Ascending aorta (tissue), 2 donors: ENCODE measurements at places on chromosomes 2 and 18.

GRCh38 chr18:62634458-62634857, 80.9 kb upstream of the PHLPP1 start:
- H3K27ac ChIP-seq = no peak overlapping the region
- no peaks in the 10 kb centered on the region for H3K27me3 ChIP-seq
- H3K36me3 ChIP-seq = no peaks in the 10 kb centered on the region

DNA sequence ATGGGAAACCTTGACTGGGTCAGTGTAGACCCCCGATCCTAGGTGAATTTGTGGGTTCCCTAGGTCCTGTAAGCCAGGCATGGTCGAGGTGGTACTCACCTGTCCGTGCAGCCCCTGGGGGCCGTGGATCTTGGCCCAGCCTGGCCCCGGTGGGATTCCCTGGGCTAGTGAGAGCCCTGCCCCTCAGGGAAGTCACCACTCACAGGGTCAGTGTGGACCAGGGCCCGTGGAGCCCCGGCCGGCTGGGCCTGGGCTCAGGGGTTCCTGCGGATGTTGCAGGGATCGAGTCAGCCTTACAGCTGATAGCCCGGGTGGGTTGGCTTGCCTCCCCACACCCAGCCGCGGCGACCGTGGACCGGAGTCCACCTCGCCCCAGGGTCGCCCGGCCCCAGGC, 528 bp downstream of the ATG9A start:
- no peak for DNase-seq
- H3K4me1 ChIP-seq = peaks cover 4% of the 10 kb centered on the region
- H3K4me3 ChIP-seq = peak overlapping the region; percentile 96
- H3K27me3 ChIP-seq = no peaks in the 10 kb centered on the region
- H3K27ac ChIP-seq = peak overlapping the region; percentile 93

- no peaks in the 10 kb centered on the region for H3K27me3 ChIP-seq
- DNase-seq = no peak
- H3K36me3 ChIP-seq = no peaks in the 10 kb centered on the region
- no peak overlapping the region for H3K4me3 ChIP-seq
These were observed 21.0 kb downstream of the HJURP start for GRCh38 chr2:233833345-233833744.

DNA sequence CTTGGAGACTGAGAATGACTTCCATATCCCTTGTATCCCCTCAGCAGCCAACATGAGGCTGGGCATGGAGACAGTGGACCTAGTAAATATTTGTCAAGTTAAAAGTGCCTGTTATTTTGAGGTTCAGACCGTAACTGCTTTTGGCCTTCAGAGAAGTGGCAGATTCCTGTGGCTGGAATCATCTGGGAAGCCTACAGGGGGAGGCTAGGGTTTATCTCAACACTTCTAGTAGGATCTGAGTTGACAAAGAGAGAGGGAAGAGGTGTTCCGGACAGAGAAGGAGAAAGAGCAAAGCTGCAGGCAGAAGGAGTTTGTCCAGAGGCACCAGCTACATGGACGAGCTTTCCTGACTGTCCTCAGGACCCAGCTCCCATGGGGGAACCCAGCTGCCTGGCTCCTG, 27.0 kb downstream of the SLC14A2 start:
- peak overlapping the region; percentile 94 for H3K27ac ChIP-seq
- no peak overlapping the region for H3K4me3 ChIP-seq
- DNase-seq = no peak
- no peaks in the 10 kb centered on the region for H3K36me3 ChIP-seq
- no peaks in the 10 kb centered on the region for H3K27me3 ChIP-seq

DNA sequence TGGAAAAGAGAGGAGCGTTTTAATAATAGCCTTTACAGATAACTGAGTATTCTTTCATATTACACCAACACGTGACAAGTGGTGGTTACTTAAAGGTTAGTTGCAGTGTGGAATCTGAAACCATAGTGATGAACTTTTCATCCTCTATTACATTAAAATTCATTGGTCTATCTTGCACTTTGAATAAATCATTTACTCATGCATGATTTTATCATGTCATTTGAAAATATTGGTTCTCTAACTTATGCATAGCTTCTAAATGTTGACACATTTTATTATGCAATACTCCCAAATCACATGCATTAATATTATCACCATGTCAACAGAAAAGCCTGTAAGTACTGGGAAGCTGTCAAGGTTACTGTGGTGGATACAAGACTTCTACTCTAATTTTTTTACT, 1432.2 kb downstream of the LRP1B start:
- H3K27me3 ChIP-seq = no peaks in the 10 kb centered on the region
- no peak for DNase-seq
- no peak overlapping the region for H3K27ac ChIP-seq
- H3K36me3 ChIP-seq = no peaks in the 10 kb centered on the region

GRCh38 chr2:127516041-127516762, 10.1 kb downstream of the IWS1 start:
- no peak overlapping the region for H3K4me3 ChIP-seq
- peak; percentile 48 for DNase-seq
- peaks cover 14% of the 10 kb centered on the region for H3K36me3 ChIP-seq

DNA sequence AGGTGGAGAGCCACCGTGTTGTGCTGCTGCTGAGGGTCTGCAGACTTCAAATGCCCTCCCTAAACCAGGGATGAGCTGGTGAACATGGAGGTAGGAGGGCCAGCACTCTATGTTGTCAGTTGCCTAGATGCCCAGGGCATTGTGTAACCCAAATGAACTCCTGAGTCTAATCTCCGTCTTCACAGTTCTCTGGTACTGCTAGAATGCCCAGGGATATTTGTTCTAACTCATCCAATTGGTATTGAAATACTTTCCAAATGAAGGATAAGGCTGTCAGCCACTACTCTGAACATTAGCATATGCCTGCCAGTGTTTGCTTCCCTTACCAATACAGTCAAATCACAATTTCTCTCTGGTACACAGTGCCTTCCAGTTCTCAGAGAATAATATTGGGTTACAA, 492.6 kb downstream of the SLC4A3 start:
- no peaks in the 10 kb centered on the region for H3K4me1 ChIP-seq
- H3K27ac ChIP-seq = no peak overlapping the region
- DNase-seq = no peak
- H3K4me3 ChIP-seq = no peak overlapping the region

- no peaks in the 10 kb centered on the region for H3K4me1 ChIP-seq
- H3K4me3 ChIP-seq = no peak overlapping the region
- H3K36me3 ChIP-seq = no peaks in the 10 kb centered on the region
- no peak overlapping the region for H3K27ac ChIP-seq
- DNase-seq = no peak
- H3K27me3 ChIP-seq = no peaks in the 10 kb centered on the region
These were observed 50.4 kb upstream of the EPAS1 start for GRCh38 chr2:46246790-46247189.

- no peaks in the 10 kb centered on the region for H3K27me3 ChIP-seq
- no peak for DNase-seq
- H3K27ac ChIP-seq = no peak overlapping the region
- no peak overlapping the region for H3K4me3 ChIP-seq
These were observed 7.2 kb downstream of the RAB11FIP5 start for GRCh38 chr2:73105511-73105971.

GRCh38 chr2:238285653-238286082, 2.7 kb downstream of the PER2 start:
- peak; percentile 95 for DNase-seq
- no peaks in the 10 kb centered on the region for H3K36me3 ChIP-seq
- H3K4me3 ChIP-seq = no peak overlapping the region
- no peaks in the 10 kb centered on the region for H3K27me3 ChIP-seq
- peaks cover 18% of the 10 kb centered on the region for H3K4me1 ChIP-seq

GRCh38 chr2:128514555-128514955, 195.9 kb upstream of the HS6ST1 start:
- H3K4me3 ChIP-seq = no peak overlapping the region
- H3K27ac ChIP-seq = no peak overlapping the region
- H3K4me1 ChIP-seq = no peaks in the 10 kb centered on the region
- no peaks in the 10 kb centered on the region for H3K27me3 ChIP-seq

DNA sequence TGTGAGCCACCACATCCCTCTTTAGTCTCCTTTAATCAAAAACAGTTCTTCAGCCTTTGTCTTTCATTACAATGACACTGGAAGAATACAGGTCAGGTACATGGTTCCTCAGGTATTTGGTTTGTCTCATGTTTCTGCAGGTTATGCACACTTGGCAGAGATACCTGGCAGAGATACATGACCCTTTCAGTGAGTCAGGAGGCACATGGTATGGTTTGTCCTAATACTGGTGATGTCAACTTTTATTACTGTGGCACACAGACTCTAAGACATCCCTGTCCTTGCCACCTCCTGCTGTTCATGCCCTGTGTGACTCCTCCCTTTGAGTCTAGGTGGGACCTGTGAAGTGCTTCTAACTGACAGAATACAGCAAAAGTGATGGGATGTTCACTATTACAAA, 58.4 kb downstream of the SPIRE1 start:
- no peaks in the 10 kb centered on the region for H3K36me3 ChIP-seq
- no peaks in the 10 kb centered on the region for H3K27me3 ChIP-seq
- H3K4me3 ChIP-seq = no peak overlapping the region
- no peak for DNase-seq
- no peak overlapping the region for H3K27ac ChIP-seq

DNA sequence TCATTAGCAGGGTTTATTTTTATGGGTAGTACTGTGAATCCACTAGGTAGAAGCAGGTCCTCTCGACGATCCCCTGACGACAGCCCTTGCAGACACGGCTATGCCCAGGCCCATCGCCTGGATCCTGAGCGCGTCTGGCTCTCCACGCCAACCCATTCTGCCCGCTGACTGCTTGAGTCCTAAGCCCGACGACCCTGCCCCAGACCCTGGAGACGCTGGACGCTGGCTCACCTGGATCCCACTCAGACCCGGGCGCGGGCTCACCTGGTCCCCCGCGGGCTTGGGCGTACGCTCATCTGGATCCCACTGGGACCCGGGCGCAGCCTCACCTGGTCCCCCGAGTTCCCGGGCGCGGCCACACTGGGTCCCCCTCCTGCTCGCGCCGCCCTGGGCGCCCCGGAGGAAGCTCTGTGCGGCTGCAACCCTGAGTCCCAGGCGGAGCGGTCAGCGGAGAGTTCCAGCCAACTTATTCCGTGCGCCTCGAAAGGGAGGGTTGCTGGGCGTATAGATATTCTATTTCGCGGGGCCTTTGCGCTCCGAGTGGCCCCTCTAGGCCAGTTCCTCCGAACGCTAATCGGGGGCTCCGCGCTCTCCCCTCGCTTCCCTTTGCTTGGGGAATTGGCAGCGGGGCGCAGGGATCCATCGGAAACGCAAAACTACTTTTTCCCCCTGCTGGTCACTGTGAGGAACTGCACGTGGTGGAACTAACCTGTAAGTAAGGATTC, 22.4 kb upstream of the RMP24 start:
- peak overlapping the region; percentile 46 for H3K4me3 ChIP-seq
- H3K36me3 ChIP-seq = no peaks in the 10 kb centered on the region
- H3K4me1 ChIP-seq = no peaks in the 10 kb centered on the region
- H3K27ac ChIP-seq = no peak overlapping the region

GRCh38 chr2:156626931-156627330, 190.8 kb downstream of the GPD2 start:
- no peaks in the 10 kb centered on the region for H3K4me1 ChIP-seq
- DNase-seq = no peak
- no peak overlapping the region for H3K4me3 ChIP-seq
- no peaks in the 10 kb centered on the region for H3K27me3 ChIP-seq
- no peaks in the 10 kb centered on the region for H3K36me3 ChIP-seq
- no peak overlapping the region for H3K27ac ChIP-seq

- H3K4me1 ChIP-seq = no peaks in the 10 kb centered on the region
- no peaks in the 10 kb centered on the region for H3K27me3 ChIP-seq
- no peak overlapping the region for H3K4me3 ChIP-seq
- DNase-seq = peak; percentile 73
- no peak overlapping the region for H3K27ac ChIP-seq
These were observed 166.2 kb downstream of the PHLPP1 start for GRCh38 chr18:62881509-62882016.

- H3K4me3 ChIP-seq = no peak overlapping the region
- H3K27ac ChIP-seq = no peak overlapping the region
- H3K36me3 ChIP-seq = no peaks in the 10 kb centered on the region
- H3K27me3 ChIP-seq = no peaks in the 10 kb centered on the region
- no peaks in the 10 kb centered on the region for H3K4me1 ChIP-seq
These were observed 35.4 kb upstream of the CCDC93 start for GRCh38 chr2:118049140-118049815.

DNA sequence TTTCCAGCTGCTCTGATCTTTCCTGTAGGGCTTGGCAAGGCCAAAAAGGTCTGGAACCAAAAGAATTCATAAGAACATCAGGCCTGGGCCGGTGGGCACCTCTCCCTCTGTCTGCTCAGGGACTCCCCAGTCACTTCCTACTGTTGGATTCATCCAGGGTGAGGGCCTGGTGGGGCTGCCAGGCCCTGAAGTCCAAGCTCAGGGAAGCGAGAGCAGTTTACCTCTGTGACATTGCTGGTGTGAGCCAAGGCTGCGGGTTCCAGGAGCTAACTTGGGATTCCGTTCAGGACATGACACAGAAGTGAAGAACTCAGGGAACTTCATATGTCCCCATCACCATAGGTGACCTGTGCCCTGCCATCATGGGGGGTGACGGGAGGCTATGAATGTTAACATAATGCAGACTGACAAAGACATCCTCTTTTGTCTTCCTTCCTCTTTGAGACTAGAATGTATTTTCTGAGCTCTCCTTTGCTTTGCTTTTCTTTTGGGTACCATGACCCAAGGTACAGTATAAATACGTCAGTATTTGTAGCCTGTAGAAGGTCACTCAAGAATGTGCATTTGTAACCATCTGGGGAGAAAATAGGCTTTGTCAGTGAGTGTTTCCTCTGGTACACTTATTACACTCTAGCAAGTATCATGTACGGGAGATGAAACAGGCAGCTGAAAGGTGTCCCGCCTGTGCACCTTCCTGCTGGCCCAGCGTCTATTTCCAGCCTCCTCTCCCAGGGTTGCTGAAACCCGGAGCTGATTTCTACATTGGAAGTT, 130.5 kb upstream of the SLC1A4 start:
- peak overlapping the region; percentile 50 for H3K4me3 ChIP-seq
- H3K36me3 ChIP-seq = no peaks in the 10 kb centered on the region
- no peak for DNase-seq
- no peaks in the 10 kb centered on the region for H3K27me3 ChIP-seq

DNA sequence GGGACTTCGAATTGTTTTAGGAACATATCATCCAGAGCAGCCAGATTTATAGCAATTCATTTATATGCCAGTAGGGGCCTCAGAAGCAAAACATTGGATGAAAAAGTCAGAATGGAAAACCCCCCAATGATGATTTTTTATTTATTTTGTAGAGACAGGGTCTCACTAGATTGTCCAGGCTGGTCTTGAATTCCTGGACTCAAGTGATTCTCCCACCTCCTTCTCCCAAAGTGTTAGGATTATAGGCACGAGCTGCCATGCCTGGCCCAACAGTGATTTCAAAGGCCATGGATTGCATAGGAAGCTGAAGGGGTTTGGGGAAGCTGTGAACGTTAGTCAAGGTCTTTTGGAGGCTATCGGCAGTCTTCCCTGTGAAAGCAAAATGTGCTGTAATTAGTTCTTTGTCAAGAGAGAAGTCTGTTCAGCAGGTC, 21.9 kb upstream of the MCFD2 start:
- no peak overlapping the region for H3K4me3 ChIP-seq
- H3K27ac ChIP-seq = no peak overlapping the region
- DNase-seq = no peak
- no peaks in the 10 kb centered on the region for H3K4me1 ChIP-seq
- no peaks in the 10 kb centered on the region for H3K27me3 ChIP-seq
